ENCODE measurements at places on chromosomes 12 and 14.

DNA sequence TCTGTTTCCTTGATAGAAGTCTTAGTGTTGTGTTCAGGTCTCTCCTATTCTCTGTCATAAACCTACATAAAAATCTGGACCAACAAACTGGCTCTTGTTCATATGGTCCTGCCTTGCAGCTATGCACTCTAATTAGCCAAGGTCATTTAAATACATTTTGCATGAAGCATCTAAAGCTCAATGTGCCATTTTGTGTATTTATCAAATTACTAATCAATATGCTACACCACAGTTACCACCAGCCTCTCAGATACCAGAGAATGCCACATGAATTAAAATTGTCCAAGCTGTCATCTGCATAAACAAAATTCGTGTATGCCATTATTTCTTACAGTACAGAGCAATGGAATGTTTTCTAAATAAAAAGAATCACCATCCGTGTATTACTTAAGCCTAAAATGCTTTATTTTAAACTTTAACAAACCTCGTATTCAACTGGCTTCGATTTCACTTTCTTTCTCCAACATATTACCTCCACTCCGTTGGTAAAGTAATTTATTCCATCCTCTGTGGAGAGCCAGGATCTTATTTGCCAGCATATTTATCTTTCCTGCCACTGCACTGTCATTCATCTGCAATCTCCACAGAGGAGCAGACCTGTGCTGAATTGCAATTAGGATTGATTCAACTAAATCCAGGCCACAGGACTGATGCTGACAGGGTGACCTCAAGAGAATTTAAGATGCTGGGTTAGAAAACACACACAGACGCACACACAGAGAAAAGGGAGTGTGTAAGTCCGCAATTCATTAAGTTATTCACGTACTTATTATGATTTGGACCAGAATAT is 284.1 kb upstream of the FOXG1 start:
- DNase-seq: no peak

GRCh38 chr12:68356060-68356695 is 24.0 kb upstream of the MDM1 start:
- DNase-seq: no peak

GRCh38 chr14:24959791-24960331 is 90.1 kb downstream of the STXBP6 start:
- DNase-seq: no peak

DNA sequence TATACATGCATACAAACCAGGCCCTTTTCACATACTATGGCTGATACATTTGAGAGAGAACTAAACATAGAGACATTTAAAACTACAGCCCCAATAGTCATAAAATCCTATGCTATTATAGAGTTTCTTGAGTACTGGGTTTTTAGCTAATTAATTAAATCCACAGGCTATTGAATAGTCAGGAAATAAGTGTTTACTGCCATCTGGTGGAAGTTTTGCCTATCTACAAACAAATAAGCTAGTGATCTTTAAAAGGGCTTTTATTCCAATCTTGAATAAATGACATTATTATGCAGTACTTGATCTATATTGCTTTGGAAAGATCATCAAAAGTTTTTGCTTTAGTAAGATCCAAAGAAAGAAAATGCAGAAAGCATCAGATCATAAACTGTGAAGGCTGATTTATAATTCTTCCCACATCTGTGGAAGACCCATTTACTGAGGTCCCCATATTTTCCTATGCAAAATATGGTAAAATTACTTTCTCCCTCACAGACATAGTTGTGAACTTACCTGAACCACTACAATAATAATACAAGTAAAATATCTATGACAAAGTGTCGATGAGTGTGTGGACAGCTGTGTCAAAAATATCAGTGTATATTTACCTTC is 131.3 kb downstream of the ITPR2 start:
- peak; percentile 55 for DNase-seq

- no peak for DNase-seq
These were observed 61.6 kb upstream of the GZMB start for GRCh38 chr14:24695265-24696241.

GRCh38 chr14:29370024-29370423 is 557.6 kb downstream of the PRKD1 start:
- DNase-seq: no peak

GRCh38 chr14:72699852-72700257 is 194.0 kb downstream of the DPF3 start:
- DNase-seq: peak; percentile 84

DNA sequence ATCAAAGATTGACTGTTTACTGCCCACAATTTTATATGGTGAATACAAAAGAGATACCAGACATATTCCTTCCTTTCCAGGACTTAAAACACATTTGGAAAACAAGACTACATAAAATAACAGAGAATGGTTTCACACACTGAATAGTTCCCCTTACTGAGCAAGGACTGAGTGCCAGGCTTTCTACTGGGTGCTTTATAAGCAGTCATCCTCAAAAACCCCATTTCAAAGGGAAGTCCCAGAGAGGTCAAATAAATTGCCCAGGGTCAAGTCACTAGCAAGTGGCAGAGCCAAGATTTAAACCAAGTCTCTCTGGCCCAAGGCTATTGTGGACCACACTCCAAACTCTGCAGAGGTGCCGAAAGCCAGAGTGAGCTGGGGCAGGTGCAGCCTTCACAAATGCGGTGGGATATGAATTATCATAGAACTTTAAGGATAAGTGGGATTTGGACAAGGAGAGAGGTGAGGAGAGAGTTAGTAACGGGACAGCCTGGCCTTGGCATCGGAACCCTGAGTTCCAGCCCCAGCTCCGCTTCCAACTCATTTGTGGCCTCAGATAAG is 9.1 kb upstream of the RPAP3 start:
- DNase-seq: no peak

DNA sequence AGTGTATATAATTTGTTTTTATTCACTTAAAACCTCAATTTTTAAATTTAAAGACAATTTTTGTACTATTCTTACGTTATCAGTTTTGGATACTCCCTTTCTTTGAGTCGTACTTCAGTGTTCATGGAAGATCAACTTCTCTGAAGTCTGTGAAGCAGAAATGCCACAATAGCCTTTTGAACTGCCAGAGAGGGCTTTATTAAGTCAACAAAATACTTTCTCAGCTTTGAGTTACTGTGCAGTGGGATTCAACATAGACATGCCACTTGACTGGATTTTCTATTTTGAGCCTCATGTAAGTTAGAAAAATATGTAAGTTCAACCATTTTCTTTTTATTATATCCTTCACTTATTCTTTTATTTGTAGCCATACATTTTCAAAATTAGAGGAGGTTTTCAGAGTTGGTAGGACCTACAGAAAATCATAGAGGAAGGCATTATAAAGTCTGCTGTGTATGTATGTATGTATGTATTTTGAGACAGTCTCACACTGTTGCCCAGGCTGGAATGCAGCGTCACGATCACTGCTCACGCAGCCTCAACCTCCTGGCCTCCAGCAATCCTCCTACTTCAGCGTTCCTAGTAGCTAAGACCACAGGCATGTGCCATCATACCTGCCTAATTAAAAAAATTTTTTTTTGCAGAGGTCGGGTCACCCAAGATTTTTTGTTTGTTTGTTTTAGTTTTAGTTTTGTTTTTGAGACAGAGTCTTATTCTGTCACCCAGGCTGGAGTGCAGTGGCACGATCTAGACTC is 31.3 kb upstream of the BCAT1 start:
- DNase-seq: peak; percentile 28

- DNase-seq: peak; percentile 72
These were observed 33.0 kb downstream of the CKB start for GRCh38 chr14:103489621-103490020.

DNA sequence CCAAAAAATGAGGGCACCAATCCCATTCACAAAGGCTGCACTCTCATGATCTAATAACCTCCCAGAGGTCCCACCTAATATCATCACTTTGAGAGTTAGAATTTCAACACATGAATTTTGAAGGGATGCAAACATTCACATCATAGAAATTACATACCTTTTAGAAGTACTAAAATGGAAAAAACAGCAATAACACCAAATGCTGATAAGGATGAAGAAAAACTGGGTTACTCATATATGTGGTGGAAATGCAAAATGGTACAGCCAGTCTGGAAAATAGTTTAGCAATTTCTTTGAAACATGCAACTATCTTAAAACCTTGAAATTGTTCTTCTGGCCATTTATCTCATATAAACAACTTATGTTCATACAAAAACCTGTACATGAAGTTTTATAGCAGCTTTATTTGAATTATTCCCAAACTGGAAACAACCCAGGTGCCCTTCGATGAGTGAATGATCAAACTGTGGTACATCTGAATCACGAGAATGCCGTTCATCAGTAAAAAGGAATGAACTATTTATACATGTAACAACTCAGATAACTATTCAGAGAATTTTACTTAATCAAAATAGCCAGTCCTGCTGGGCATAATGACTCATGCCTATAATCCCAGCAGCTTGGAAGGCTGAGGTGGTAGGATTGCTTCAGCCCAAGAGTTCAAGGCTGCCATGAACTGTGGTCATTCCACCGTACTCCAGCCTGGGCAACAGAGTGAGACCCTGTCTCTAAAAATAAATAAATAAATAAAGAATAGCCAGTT is 109.4 kb upstream of the SSTR1 start:
- peak; percentile 93 for DNase-seq

GRCh38 chr14:96741151-96741977 is 55.8 kb upstream of the VRK1 start:
- peak; percentile 24 for DNase-seq

DNA sequence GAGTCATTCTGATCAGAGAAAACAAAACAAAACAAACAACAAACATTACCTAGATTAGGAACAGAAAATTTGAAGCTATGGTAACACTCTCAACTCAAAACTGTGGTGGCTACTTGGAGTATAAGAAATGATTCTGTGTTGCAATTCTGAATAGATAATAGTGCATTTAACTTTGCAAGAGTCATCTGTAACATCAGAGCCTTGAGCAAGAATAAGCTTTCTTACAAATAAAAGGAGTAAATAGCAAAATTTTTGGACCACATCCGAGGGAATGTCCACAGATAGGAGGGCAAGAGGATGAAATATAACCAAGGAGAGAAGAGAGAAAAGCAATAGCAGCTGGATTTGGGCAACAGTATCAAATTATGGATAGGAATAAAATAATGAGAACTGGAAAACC is 1090.6 kb downstream of the SLC6A15 start:
- DNase-seq: no peak

GRCh38 chr14:100147181-100147631 is 12.2 kb downstream of the DEGS2 start:
- DNase-seq: no peak

DNA sequence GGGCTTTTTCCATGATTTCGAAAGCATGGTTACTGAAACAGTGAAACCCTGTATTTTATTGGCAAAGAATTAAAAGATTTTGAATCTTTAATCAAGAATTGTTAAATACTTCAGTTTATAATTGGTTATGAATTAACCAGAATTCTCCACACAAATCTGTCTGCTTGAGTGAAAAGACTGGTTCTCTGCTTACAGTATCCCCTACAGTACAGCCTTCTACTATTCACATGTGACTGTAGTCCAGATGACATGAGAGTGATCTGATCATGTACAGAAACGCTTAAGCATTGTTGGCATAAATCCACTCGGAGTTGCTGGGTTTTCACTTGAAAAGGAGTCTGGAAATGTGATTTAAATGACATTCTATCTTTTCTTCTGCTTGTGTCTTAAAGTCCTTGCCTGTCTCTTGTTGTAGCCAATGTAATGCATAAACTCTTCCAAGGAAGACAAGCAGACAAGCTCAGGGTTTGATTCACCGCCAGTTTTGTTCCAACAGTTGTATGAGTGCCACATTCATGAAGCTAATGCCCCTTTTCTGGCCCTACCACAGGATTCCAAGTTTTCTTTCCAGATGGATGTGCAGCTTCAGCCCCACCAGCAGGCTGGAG is 222.0 kb upstream of the LRIG3 start:
- no peak for DNase-seq

- no peak for DNase-seq
These were observed 69.0 kb downstream of the MVK start for GRCh38 chr12:109642506-109643132.

DNA sequence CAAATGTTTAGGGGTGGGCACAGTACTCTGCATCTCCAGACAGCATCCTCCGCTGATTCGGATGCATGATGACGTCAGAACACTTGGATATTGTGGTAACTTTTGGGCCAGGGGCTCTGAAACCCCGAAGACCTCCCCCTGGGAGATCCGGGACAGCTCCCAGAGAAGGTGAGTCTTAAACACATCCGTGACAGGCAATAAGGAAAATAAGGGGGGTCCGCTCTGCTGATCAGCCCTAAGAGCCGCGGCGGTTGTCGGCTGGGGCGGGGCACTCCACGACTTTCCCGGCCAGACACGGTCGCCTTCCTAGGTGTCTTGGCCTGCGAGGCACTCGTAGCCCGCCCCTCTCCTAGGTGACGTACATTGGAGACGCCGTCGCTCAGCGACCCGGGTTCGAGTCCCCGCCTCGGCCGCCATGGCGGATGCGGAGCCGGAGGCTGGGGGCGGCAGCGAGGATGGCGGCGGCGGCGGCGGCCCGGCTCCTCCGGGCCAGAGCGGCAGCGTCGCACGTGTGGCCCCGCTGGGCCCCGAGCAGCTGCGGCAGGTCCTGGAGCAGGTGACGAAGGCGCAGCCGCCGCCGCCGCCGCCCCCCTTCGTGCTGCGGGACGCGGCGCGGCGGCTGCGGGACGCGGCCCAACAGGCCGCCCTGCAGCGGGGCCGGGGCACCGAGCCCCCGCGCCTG is at the start of gene ZNF839:
TSS of gene ZNF839 (plus strand) at position 396 of the 682 bp plus-strand sequence. CDS start at position 416, 20 bp downstream.
- DNase-seq: peak; percentile 90

- no peak for DNase-seq
These were observed 11.1 kb downstream of the ARF3 start for GRCh38 chr12:48946205-48946604.

GRCh38 chr14:100487304-100487703 is 99.9 kb downstream of the BEGAIN start:
- no peak for DNase-seq

DNA sequence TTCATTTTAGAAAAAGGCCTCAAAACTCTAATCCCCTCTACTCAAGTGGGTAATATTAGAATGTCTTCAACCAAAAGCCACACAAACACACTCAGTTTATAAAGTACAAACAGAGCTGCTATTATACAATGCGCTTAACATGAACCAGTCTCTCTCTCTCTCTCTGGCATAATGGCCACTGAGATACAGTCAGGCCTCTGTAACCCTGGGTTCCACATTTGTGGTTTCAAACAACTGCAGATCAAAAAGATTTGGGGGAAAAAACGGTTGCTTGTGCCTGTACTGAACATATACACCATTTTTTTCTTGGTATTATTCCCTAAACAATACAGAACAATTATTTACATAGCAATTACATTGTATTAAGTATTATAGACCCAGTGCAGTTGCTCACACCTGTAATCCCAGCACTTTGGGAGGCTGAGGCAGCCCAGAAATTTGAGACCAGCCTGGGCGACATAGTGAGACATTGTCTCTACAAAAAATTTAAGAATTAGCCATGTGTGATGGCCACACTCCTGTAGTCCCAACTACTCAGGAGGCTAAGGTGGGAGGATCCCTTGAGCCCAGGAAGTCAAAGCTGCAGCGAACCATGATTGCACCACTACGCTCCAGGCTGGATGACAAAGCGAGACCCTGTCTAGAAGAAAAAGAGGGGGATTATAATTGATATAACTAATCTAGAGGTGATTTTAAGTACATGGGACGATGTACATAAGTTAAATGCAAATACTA is 5.6 kb downstream of the SLC11A2 start:
- no peak for DNase-seq

GRCh38 chr12:80142640-80143039 is 43.3 kb downstream of the OTOGL start:
- DNase-seq: no peak

All from fibroblast of skin of back (primary cell).